ENCODE measurements at places on chromosomes 5 and 9. TPM values are rescaled to one million over a fixed set of nuclear protein-coding genes. Genes with fewer than 3 reads are reported as not detected.

DNA sequence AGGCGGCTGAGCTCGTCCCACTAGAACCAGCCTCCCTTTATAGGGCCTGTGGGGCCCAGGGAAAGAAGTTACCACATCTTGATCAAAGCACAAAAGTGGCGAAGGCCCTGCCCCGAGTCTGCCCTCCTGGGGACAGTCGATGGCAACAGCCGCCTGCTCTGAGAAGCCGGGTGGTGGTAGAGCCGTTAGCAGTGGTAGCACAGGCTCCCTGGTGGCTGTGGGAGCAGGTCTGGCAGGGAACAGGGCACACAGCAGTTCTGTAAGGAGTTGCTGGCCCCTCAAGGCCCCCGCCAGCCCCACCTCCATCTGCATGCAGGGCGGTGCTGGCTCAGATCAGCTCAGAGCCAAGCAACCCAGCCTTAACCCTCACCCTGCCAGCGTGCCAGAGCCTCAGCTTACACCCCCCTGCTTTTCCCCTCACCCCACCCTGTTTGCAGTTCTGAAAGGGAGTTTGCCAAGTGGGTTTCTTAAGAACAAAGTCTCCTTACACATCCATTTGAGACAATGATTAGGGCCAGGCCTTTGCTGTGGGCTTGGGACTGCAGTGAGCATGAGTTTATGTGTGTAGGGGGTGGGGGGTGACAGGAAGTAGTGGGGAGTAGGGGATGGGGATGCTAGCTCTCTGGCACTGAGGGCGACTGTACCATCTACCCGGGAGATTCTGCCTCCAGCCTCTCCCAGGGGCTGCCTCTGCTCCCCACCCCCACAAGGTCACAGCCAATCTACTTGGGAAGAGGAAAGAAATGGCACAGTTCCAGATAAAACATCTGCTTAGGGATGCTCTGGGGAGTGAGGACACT lies 11.8 kb downstream of the ACSL6 start:
- no peaks in the 10 kb centered on the region for H3K4me1 ChIP-seq
- H3K27me3 ChIP-seq, result no peaks in the 10 kb centered on the region
- no peak for DNase-seq

Gene SEC16A
- 73.7 TPM for total RNA-seq

GRCh38 chr5:116842514-116842961 lies 267.9 kb upstream of the SEMA6A start:
- no peaks in the 10 kb centered on the region for H3K4me1 ChIP-seq
- no peaks in the 10 kb centered on the region for H3K27me3 ChIP-seq
- H3K4me3 ChIP-seq, result no peak overlapping the region
- H3K36me3 ChIP-seq, result no peaks in the 10 kb centered on the region

GRCh38 chr9:752201-752600 lies 89.3 kb upstream of the DMRT1 start:
- H3K4me1 ChIP-seq, result no peaks in the 10 kb centered on the region
- no peaks in the 10 kb centered on the region for H3K36me3 ChIP-seq
- H3K27me3 ChIP-seq, result no peaks in the 10 kb centered on the region
- no peak overlapping the region for H3K4me3 ChIP-seq
- no peak overlapping the region for H3K27ac ChIP-seq

Gene ZFP2
- 0.24 TPM for total RNA-seq

DNA sequence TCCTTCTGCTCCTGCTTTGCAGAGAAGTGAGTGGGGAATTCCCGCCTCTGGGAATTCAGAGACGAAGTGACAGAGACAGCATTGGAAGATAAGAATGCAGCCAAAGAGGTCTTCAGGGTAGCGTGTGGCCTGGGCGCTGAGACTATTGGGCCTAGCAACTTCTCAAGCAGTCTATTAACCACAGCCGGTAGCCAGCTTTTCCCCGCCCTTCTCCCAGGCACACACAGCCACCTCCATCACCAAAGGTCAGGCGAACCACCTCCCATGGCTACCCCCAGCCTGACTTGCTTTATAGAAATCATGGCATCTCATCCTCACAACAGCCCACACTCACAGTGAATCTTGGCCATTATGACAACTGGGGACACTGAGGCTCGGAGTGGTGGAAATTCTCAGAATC lies 124.2 kb downstream of the KCNIP1 start:
- no peak overlapping the region for H3K27ac ChIP-seq
- no peak overlapping the region for H3K4me3 ChIP-seq
- no peak for DNase-seq
- no peaks in the 10 kb centered on the region for H3K36me3 ChIP-seq
- H3K4me1 ChIP-seq, result peaks cover 3% of the 10 kb centered on the region
- H3K27me3 ChIP-seq, result no peaks in the 10 kb centered on the region

Gene GABRA6
- not detected for total RNA-seq

GRCh38 chr5:103262422-103262871 lies 3.9 kb downstream of the MACIR start:
- H3K27ac ChIP-seq, result no peak overlapping the region
- H3K36me3 ChIP-seq, result no peaks in the 10 kb centered on the region
- no peaks in the 10 kb centered on the region for H3K27me3 ChIP-seq
- no peak overlapping the region for H3K4me3 ChIP-seq
- peaks cover 37% of the 10 kb centered on the region for H3K4me1 ChIP-seq

GRCh38 chr5:37957218-37957617 lies 117.4 kb upstream of the GDNF start:
- no peak overlapping the region for H3K4me3 ChIP-seq
- no peak overlapping the region for H3K27ac ChIP-seq
- H3K4me1 ChIP-seq, result no peaks in the 10 kb centered on the region
- no peaks in the 10 kb centered on the region for H3K36me3 ChIP-seq
- no peak for DNase-seq
- no peaks in the 10 kb centered on the region for H3K27me3 ChIP-seq

GRCh38 chr5:113552137-113552536 lies 38.6 kb downstream of the YTHDC2 start:
- no peak overlapping the region for H3K27ac ChIP-seq
- no peak overlapping the region for H3K4me3 ChIP-seq
- H3K4me1 ChIP-seq, result no peaks in the 10 kb centered on the region
- peaks cover 28% of the 10 kb centered on the region for H3K36me3 ChIP-seq
- no peak for DNase-seq

DNA sequence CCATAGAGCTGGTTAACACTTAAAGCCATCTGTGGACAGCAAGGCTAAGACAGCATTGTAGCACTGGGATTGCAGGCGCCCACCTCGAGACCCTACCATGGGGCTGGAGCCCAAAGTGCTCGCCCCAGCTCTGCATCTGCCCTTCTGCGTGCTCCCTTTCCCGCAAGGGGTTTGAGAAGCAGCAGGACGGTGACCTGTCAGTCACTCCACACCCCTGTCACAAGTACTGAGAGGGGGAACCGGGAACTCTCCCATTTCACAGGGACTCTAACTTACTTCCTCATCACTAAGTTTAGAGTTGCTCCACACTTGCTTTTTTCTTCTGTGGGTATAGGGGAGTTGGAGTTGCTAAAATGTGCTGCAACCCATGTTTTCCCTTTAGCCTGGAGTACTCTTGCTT lies 273.2 kb downstream of the SMARCA2 start:
- no peak overlapping the region for H3K27ac ChIP-seq
- DNase-seq, result no peak
- no peak overlapping the region for H3K4me3 ChIP-seq
- H3K4me1 ChIP-seq, result no peaks in the 10 kb centered on the region

- H3K27ac ChIP-seq, result no peak overlapping the region
- H3K36me3 ChIP-seq, result no peaks in the 10 kb centered on the region
- no peaks in the 10 kb centered on the region for H3K4me1 ChIP-seq
- no peak for DNase-seq
- H3K4me3 ChIP-seq, result no peak overlapping the region
- H3K27me3 ChIP-seq, result no peaks in the 10 kb centered on the region
Observed at GRCh38 chr5:94031631-94032030, 290.2 kb upstream of the POU5F2 start.

GRCh38 chr9:121815546-121816448 lies 164.4 kb downstream of the DAB2IP start:
- no peaks in the 10 kb centered on the region for H3K27me3 ChIP-seq
- H3K36me3 ChIP-seq, result no peaks in the 10 kb centered on the region
- H3K4me3 ChIP-seq, result no peak overlapping the region
- peaks cover 11% of the 10 kb centered on the region for H3K4me1 ChIP-seq
- no peak for DNase-seq

DNA sequence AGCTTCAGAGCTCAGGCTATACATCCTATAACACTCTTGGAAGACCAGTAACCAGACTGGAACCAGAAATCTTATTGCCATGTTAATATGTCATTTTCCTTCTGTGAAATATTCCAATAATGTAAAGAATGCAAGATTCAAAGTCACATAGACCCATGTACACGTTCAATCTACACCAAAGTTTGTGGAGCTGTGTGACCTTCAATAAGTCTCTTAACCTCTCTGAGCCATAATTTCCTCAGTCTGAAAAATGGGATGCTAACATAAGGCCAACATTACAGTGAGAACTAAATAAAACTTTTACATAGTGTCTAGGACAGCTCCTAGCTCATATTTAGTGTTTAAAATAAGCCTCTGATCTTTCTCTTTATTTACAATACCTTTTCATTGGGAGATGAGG lies 70.4 kb downstream of the ARRDC3 start:
- H3K4me1 ChIP-seq, result peaks cover 38% of the 10 kb centered on the region
- H3K27ac ChIP-seq, result peak overlapping the region; percentile 77

- H3K27ac ChIP-seq, result no peak overlapping the region
- no peaks in the 10 kb centered on the region for H3K36me3 ChIP-seq
- DNase-seq, result no peak
- H3K4me1 ChIP-seq, result no peaks in the 10 kb centered on the region
Observed at GRCh38 chr5:152218694-152219093, 186.4 kb downstream of the NMUR2 start.

DNA sequence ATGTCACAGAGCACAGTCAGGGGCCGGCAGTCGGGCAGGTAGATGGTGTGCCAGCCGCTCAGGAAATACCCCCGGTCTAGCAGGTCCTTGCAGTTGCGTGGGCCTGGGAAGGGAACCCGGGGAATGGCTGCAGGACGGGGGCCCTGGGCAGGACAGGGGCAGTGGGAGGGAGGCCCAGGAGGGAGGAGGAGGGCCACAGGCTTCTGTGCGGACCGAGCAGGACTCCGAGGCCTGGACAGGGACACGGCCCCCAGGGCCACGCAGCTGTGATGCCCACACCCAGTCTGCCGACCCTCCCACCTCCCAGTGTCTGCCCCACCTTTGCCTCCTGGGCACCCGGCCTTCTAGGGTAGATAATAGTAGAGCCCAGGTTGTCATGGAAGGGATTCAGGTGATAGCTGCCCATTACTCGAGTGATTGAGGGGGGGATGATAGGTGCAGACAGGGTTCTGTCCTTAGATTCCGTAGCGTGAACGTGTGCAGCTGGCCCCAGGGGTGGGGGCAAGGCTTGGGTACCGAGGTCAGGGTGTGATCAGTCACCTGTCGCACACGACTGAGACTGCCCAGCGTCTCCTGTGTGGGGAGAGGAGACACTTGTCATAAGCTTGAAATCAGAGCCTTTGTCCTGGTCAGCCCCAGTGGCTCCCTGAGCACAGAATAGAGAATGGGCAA lies 4.5 kb downstream of the FCN1 start:
- no peaks in the 10 kb centered on the region for H3K27me3 ChIP-seq
- no peaks in the 10 kb centered on the region for H3K36me3 ChIP-seq
- H3K27ac ChIP-seq, result no peak overlapping the region
- no peak overlapping the region for H3K4me3 ChIP-seq

Gene MUSK
- not detected for total RNA-seq

DNA sequence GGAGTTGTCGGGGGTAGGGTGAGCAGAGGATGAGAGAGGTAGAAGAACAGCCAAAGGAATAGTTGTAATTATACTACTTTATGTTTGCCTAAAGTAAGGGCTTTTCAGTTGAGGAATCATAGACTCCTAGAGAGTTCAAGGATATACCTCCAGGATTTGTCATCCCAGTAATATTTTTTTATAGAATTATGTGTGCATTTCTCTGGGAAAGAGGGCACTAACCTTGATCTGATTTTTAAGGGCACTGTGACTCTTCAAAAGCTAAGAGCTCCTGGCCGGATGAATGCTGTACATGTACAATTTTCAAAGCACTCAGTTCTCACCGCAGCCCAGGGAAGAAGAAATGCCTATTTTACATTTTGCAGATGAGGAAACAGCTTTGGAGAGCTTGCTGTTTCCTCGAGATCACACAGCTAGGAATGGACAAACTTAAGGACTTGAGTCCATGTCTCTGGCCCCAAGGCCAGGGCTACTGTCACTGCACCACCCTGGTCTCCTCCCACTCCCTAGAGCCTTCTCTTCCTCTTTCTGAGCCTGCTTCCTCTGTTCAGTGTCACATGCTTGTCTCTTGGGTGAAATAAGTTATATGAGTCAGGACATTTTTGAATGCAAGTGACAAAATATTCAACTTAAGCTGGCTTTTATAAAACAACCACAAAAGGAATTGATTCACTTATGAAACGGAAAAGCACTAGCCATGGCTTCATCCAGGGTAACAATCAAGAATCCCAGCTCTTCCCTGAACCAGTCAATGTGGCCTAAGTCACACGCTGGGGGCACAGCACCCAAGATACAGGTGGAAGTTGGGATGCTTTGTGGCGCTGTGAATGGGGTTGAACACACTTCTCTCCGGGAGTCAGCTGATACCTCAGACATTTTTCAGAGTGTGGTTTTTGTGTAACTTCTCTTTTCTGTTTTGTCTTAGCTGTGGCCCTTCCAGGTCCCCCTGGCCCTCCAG lies 45.7 kb upstream of the TGFBR1 start:
- H3K36me3 ChIP-seq, result no peaks in the 10 kb centered on the region
- peaks cover 16% of the 10 kb centered on the region for H3K27me3 ChIP-seq
- no peak for DNase-seq

DNA sequence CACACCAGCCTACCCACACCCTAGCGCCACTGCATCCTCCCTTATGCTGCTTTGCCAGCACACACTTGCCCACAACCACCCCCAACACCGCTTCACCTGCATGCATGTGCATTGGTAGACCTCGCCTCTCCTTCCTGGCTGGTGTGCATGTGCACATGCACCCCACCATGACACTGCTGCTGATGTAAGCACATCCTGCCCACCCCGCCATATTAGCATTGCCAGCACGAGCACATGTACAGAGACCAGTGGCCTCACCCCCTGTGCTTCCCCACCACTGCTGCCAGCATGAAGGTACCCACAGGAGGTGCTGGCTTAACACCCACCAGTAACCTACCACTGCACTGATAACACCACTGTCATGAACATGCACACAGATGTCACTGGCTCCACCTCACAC lies 218.2 kb downstream of the SLCO4C1 start:
- H3K4me3 ChIP-seq, result no peak overlapping the region
- no peaks in the 10 kb centered on the region for H3K36me3 ChIP-seq
- no peak for DNase-seq
- no peaks in the 10 kb centered on the region for H3K27me3 ChIP-seq
- H3K27ac ChIP-seq, result no peak overlapping the region
